Activated T-cell treated with anti-CD3 and anti-CD28 coated beads, Interleukin-2, amount 50 U/mL, for 24 hours (primary cell): ENCODE measurements at places on chromosomes 7 and 10.

DNA sequence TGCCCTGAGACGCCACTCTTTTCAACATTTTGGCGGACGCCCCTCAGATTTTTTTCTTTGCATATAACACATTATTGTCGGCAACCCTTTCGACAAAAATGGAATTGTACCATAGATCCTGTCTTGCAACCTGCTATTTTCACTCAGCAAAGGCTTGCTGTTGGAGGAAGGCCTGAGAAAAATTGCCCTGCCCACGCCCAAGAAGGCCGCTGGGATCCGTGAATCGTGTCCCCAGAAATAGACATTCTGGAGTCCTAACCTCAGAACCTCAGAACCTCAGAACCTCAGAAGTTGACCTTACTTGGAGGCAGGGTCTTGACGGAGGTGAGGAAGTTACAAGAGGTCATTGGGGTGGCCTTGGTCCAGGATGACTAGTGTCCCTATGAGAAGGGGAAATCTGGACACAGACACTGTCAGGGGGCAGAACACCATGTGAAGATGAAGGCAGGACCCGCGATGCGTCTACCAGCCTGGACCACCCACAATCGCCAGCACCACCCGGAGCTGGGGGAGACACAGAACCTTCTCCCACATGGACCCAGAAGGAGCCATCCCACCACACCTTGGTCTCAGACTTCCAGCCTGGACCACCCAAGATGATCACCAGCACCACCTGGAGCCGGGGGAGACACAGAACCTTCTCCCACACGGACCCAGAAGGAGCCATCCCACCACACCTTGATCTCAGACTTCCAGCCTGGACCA, 19.1 kb upstream of the DNAAF5 start:
- no peak overlapping the region for H3K27ac ChIP-seq
- H3K4me1 ChIP-seq, result peaks cover 8% of the 10 kb centered on the region
- peaks cover 51% of the 10 kb centered on the region for H3K36me3 ChIP-seq
- no peaks in the 10 kb centered on the region for H3K27me3 ChIP-seq
- H3K4me3 ChIP-seq, result no peak overlapping the region

DNA sequence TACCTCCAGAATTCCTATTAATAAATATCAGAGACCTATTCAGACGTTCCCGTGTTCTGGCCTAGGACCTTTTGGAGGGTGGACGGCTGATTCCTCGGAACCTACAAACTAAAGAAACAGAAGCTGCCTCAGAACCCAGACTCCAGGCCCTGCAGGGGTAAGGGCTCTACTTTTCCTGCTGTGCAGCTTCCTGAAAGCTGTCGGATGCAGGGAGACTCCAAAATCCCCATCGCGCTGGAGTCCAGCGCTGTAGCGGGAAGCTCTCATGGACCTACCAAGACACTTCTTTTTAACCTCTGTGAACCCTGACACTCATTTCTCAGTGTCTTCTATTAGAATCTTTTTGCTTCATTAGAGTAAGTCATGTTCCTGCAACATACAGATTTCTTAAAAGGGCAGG, 244.5 kb upstream of the PITRM1 start:
- H3K36me3 ChIP-seq, result no peaks in the 10 kb centered on the region
- H3K4me1 ChIP-seq, result peaks cover 24% of the 10 kb centered on the region
- H3K27ac ChIP-seq, result no peak overlapping the region
- H3K27me3 ChIP-seq, result peaks cover 10% of the 10 kb centered on the region
- no peak for DNase-seq

DNA sequence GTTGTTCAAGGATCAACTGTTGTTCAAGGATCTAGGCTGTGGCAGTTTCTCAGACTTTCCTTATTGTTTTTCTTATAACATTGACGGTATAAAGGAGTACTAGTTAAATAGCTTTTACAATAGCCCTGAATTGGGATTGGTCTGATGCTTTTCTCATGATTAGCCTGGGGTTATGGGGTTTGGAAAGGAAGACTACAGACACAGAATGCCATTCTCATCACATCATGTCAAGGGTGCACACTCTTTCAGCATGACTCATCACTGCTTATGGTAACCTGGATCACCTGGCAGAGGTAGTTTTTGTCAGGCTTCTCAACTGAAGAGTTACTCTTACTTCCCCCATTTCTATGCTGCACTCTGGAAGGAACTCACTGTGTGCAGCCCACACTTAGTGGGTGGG, 194.2 kb upstream of the NPSR1 start:
- H3K36me3 ChIP-seq, result no peaks in the 10 kb centered on the region
- no peak overlapping the region for H3K4me3 ChIP-seq
- no peaks in the 10 kb centered on the region for H3K27me3 ChIP-seq
- H3K4me1 ChIP-seq, result no peaks in the 10 kb centered on the region
- H3K27ac ChIP-seq, result no peak overlapping the region

GRCh38 chr10:99457813-99458212, 27.4 kb upstream of the GOT1 start:
- H3K27me3 ChIP-seq, result peaks cover 57% of the 10 kb centered on the region
- H3K4me3 ChIP-seq, result no peak overlapping the region

DNA sequence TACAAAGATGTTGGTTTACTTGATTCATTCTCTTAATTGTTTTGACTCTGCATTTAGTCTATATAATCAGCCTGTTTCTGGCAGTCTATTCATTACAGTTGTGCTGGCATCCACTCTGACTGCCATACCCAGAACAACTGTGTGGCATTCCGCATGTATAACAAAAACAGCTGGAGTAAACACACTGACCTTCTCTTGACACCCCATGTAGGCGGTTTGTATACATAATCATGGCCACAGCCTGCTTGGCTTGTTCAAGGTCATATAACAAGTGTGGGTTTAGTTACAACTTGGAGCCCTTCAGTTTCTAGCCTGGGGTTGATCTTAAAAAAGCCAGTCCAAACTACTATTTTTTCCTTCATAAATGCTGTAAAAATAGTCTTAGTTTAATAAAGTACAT, 70.9 kb downstream of the MBL2 start:
- H3K27me3 ChIP-seq, result no peaks in the 10 kb centered on the region
- H3K27ac ChIP-seq, result no peak overlapping the region
- no peaks in the 10 kb centered on the region for H3K36me3 ChIP-seq
- H3K4me3 ChIP-seq, result no peak overlapping the region
- DNase-seq, result no peak
- H3K4me1 ChIP-seq, result no peaks in the 10 kb centered on the region

DNA sequence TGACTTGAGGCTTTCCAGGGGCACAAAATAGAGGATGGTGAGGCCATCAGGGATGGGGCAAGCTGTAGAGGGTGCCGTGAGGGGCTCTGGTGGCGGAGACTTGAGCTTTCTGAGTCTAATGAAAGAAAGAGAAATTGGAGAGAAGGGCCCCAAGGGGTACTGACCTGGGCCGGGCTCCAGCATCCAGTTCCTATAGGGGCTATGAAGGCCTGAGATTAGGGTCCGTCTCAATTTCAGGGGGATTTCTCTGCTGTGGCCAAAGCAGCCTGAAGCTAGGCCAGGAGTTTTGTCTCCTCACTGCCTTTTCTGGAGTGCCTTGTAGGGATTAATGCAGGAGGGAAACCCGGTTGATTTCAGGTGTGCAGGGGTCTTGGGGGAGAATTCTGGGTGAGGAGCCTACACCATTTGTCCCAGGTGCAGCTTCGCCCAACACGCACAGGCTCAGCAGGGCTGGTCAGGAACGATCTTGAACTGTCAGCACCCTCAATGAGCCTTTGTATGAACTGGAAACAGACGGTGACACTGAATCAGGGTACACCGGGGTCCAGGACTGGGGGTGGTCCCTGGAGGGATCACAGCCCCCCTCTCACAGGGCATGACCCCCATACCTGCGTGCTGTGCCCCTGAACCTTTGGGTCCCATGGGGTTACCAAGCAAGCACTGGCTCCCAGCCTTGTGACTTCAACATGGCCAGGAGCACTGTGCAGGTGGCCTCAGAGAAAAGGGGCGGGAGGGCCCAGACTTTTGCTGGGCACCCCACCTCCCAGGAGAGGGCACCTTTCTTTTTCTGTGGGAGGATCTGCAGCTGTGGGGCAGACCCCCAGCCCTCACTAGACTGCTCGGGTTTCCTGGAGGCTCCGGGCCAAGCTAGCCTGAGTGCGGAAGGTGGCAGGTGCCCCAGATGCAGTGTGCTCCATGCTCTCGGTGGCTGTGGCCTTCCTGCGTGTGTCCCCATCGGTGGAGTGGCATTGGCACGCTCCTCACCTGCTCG, 122.9 kb upstream of the RET start:
- no peaks in the 10 kb centered on the region for H3K36me3 ChIP-seq
- H3K4me3 ChIP-seq, result no peak overlapping the region
- H3K27me3 ChIP-seq, result peaks cover 17% of the 10 kb centered on the region
- no peaks in the 10 kb centered on the region for H3K4me1 ChIP-seq

GRCh38 chr7:71442492-71443190, 310.7 kb downstream of the GALNT17 start:
- no peaks in the 10 kb centered on the region for H3K27me3 ChIP-seq
- no peaks in the 10 kb centered on the region for H3K36me3 ChIP-seq
- no peaks in the 10 kb centered on the region for H3K4me1 ChIP-seq
- no peak overlapping the region for H3K4me3 ChIP-seq

DNA sequence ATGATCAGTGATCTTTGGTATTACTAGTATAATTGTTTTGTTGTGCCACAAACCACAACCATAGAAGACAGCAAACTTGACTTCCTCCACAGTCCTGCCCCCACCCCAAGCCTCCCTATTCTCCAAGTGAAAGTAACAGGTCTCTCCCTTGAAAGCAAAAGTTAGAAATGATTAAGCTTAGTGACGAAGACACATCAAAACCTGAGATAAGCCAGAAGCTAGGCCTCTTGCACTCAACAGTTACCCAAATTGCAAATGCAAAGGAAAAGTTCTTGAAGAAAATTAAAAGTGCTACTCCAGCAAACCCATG, 7.5 kb downstream of the SAR1A start:
- H3K36me3 ChIP-seq, result peaks cover 88% of the 10 kb centered on the region
- H3K27ac ChIP-seq, result peak overlapping the region; percentile 95
- peak; percentile 61 for DNase-seq
- H3K4me1 ChIP-seq, result peaks cover 75% of the 10 kb centered on the region
- peak overlapping the region; percentile 39 for H3K4me3 ChIP-seq

- no peak overlapping the region for H3K4me3 ChIP-seq
- peaks cover 12% of the 10 kb centered on the region for H3K27me3 ChIP-seq
- H3K36me3 ChIP-seq, result no peaks in the 10 kb centered on the region
- H3K27ac ChIP-seq, result no peak overlapping the region
Measured at GRCh38 chr10:94088926-94089381, 95.2 kb downstream of the PLCE1 start.

DNA sequence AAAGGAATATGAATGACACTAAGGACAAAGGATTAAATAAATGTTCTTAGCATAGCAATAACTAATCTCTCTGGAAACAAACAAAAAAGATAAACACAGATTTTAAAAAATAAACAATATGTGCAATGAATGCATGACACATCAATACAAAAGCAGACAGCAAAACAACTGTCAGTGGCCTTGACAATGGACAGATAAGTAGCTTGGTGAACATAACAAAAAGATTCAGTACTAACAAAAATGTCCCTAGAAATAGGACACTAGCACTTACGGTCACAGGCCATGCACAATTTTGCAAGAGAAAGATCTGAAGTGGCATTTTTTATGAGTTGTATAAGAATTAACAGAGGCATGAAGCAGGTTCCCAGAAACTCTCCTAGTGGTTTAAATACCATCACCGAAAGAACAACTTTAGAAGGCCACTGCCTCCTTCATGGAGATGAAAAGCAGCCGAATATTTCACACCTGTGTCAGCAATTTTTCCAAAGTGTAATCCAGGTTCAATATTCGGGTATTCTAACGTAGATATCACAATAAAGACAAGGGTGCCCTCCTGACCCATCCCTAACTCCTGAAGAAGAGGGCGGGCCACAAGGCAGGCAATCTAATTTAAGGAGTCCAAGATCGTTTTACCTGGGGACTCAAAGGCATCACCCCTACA, 231.3 kb upstream of the MKLN1 start:
- no peaks in the 10 kb centered on the region for H3K27me3 ChIP-seq
- no peak for DNase-seq
- peaks cover 66% of the 10 kb centered on the region for H3K36me3 ChIP-seq
- no peak overlapping the region for H3K4me3 ChIP-seq

DNA sequence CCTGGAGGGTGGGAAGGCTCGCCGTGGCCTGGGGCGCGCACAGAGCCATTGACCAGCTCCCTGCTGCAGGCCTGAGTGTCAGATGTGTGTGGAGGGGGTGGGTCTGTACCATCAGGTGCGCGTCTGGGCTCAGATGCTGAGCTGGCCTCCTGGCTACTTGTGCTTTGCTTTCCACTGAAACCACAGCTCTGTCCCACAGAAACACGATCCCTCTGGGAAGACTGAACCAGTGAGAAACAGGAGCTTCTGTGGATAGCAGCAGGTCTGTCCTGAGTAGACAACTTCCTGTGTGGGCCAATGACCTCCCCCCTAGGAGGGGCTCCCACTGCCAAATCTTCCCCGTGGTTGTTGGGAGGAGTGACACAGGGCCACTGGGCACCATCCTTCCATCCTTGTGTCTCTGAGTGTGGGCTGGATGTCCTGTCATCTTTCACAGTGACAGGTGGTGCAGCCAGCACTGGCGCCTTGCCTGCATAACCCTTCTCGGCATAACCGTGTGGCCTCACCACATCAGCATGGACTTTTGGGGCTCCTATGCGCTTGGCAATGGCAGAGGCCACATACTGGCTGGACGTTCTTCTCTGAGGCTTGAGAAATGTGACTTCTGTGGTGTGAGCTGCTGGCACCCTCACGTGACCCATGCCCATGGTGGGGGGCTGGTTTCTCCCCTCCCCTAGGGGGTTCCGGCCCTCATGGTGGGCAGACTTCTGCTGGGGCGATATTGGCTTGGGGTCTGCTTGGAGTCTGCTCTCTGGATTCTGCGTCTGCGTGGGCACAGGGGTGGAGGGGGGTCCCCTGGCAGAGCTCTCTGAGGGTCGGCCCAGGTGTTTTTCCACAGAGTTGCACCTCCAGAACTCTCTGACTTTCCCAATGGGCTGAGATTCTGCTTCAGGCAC, 245.5 kb upstream of the GRB10 start:
- H3K27ac ChIP-seq, result no peak overlapping the region
- H3K36me3 ChIP-seq, result no peaks in the 10 kb centered on the region
- no peaks in the 10 kb centered on the region for H3K27me3 ChIP-seq
- no peak for DNase-seq
- no peaks in the 10 kb centered on the region for H3K4me1 ChIP-seq

DNA sequence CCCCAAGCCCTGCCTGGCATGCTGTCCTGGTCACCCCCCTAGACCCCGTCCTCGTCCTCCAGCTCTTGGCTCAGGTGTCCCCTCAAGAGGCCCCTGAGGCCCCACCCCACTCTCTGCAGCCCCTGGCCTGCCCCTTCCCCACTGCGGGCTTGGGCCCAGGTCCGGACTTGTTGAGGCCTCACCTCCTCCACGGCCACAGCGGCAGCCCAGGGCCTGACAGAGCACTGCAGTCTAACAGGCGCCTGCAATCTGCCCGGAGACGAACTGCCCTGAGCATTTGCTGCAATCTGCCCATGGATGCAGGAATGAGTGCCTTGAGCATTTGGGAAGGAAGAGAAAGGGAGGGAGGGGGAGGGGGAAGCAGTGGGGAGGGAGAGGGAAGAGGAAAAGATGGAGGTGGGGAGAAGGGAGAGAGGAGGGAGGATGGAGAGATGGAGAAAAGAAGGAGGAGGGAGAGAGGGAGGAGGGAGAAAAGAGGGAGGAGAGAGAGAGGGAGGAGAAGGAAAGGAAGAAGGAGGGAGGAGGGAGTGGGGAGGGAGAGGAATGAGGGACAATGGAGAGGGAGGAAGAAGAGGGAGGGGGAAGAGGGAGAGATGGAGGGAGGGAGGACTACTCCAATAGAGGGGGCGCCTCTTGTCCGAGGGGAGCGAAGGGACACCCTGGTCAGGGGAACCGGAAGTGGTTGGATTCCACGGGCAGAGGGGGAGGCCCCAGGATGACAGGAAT, 73.9 kb downstream of the PDGFA start:
- no peaks in the 10 kb centered on the region for H3K36me3 ChIP-seq
- H3K27me3 ChIP-seq, result no peaks in the 10 kb centered on the region
- H3K27ac ChIP-seq, result no peak overlapping the region
- H3K4me1 ChIP-seq, result peaks cover 2% of the 10 kb centered on the region
- no peak for DNase-seq
